Head of caudate nucleus (tissue), 42 donors: ENCODE measurements at places on chromosomes 12 and 14.

DNA sequence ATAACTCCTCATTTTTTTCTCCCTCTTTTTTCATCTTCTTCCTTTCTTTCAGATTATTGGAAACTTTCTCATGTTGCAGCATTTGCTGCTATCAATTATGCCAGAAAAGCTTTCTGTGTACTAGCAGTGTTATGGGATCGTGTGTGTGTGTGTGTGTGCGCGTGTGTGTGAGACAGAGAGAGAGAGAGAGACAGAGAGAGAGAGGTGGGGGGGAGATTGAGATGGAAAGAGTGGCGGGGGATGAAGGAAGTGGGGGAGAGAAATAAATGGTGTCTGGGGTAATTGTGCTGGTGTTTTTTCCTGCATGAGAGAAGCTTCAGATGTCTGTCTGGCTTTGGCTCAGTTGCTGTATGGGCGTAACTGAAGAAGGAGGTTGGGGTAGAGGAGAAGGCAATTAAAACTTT is 268.9 kb downstream of the RAD51B start:
- DNase-seq: no peak

- DNase-seq: peak; percentile 97
These were observed at the start of gene SPRYD3 for GRCh38 chr12:53079226-53080117. Gene SPRYD3, minus strand, starts transcription at chr12:53079390. Its CDS starts 57 bp downstream, at chr12:53079333.

GRCh38 chr14:91063119-91063518 is 2.7 kb upstream of the RPS6KA5 start:
- DNase-seq: no peak

- DNase-seq: no peak
These were observed 96.4 kb downstream of the AACS start for GRCh38 chr12:125161712-125162022.

- DNase-seq: no peak
These were observed 471 bp downstream of the MTRFR start for GRCh38 chr12:123233505-123234308.

DNA sequence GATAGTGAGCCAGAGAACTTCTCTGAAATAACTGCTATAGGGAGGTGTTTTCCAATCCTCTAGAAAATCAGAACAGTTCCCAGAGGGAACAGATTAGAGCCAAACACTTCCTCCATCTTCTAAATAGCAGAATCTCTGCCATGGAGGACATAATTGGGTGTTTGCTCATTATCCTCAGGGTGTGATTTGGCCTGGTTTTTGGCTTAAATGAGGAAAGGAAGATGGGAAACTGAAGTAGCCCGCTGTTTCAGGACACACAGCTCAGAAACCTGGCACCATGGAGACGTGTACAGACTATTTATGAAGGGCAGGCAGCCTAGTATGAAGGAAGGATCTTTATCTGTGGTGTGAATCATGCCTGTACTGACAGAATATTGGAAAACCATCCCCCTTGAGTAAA is 231.7 kb upstream of the PRKD1 start:
- DNase-seq: no peak

DNA sequence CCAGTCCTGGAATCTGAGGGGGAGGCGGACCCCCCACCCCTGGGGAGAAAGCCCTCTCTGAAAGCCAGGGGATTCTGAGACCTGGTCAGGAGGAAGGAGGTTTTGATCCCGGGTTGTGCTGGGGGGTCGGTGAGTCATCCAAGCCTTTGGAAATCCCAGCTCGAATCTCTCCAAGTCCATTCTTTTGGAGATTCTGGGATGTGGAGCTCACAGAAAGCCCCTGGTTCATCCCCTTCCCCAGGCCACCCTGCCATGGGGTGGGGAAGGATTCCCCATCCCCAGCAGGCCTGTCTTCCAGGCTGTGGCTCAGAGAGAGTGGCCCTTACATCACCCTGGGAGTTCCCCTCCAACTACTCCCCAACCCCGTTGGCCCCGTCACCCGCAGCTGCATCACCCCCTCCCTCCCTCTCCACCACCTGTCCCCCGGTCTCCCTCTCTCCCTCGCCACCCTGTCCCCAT is 14.3 kb downstream of the EXOC3L4 start:
- DNase-seq: no peak

GRCh38 chr14:84922370-84922769 is 607.6 kb upstream of the FLRT2 start:
- no peak for DNase-seq
